T-helper 2 cell (primary cell): ENCODE measurements at places on chromosomes 16 and 17.

DNA sequence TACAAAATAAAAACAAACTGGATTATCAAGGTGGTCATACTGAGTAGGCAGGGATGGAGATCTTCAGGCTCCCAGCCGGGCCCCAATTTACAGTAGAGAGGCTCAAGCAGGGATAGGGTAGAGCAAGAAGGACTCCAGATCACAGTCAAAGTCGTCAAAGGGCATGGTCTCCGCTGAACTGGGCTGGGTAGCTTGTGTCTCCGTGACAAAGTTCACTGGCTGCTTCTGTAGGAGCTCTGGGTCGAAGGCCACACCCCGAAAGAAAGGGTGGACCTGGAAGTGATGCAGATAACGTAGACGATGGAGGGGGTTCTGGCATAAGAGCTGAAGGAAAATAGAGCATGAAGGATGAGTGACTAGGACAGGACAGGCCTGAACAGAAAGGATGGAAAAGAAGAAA, 3.6 kb downstream of the RSKR start:
- DNase-seq = no peak

- DNase-seq = no peak
Observed at GRCh38 chr16:78681743-78682142, 582.3 kb downstream of the WWOX start.

- DNase-seq = no peak
Observed at GRCh38 chr16:85430523-85431421, 182.3 kb upstream of the GSE1 start.

DNA sequence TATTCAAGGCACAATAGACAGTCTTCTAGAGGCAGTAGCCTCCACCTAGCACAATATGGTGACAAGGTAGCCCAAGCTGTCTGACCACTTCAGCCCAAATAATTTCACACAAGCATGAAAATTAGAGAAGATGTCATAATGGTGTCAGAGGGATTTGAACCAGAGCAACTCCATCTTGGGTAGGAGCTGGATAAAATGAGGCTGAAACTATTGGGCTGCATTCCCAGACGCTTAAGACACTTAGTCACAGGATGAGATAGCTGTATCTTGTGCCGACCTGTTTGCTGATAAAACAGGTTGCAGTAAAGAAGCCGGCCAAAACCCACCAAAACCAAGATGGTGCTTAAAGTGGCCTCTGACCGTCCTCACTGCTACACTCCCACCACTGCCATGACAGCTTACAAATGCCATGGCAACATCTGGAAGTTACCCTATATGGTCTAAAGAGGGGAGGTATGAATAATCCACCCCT, 192.6 kb downstream of the CPPED1 start:
- no peak for DNase-seq

GRCh38 chr17:79937391-79938335, 98.0 kb downstream of the TBC1D16 start:
- no peak for DNase-seq

GRCh38 chr16:10086620-10087019, 95.6 kb downstream of the GRIN2A start:
- no peak for DNase-seq
